ELR (cell line): ENCODE measurements at places on chromosomes 11 and 22.

DNA sequence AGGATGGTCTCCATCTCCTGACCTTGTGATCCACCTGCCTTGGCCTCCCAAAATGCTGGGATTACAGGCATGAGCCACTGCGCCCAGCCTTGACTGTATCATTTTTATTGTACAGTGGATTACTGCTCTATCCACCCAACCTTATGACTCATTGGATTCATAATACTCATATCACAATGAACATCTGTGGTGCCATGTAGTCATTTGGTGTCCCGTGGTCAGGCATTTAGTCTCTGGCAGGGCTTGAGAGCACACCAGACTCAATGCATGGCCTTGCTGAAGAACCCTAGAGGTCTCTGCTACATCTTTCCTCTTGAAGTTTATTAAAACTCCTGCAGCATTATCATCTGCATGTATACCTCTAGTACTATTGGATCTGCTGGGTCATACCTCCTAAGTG, 98.0 kb upstream of the LDLRAD3 start:
- peak; percentile 35 for DNase-seq

- DNase-seq, result no peak
Observed at GRCh38 chr11:1348796-1349326, 39.4 kb upstream of the TOLLIP start.

- DNase-seq, result no peak
Observed at GRCh38 chr11:8532475-8532874, 61.6 kb downstream of the STK33 start.

- DNase-seq, result peak; percentile 78
Observed at GRCh38 chr11:110121204-110121603, 28.0 kb downstream of the ZC3H12C start.

GRCh38 chr22:27976586-27976985, 57.5 kb upstream of the PITPNB start:
- no peak for DNase-seq

GRCh38 chr11:73422886-73423285, 46.7 kb downstream of the RELT start:
- no peak for DNase-seq

- no peak for DNase-seq
Observed at GRCh38 chr11:44006917-44007361, 40.8 kb upstream of the ACCSL start.

- no peak for DNase-seq
Observed at GRCh38 chr11:1830004-1830321, 4.8 kb upstream of the SYT8 start.

DNA sequence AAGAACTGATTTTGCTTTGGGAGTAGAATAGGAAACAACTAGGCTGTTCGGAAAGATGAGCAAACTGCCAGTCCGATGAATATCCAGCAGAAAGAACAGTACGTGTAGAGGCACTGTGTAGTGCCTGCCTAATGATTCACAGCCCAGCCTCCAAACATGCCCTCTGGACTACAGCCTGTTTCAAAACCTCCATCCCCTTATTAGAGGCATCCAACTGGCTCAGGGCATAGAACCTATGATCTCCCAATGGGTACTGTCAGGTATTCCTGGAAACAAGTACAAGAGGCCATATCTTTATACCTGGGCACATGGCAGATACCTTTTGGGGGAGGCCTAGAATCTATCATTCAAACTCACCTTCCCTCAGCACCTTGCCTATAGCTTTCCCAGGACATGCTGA, 4.9 kb downstream of the RRP8 start:
- DNase-seq, result no peak

GRCh38 chr11:486189-486588, 20.9 kb downstream of the RNH1 start:
- DNase-seq, result no peak

GRCh38 chr11:131242476-131243000, 127.9 kb upstream of the NTM start:
- DNase-seq, result no peak
